Breast epithelium (tissue), 4 donors: ENCODE measurements at places on chromosomes 4 and X.

GRCh38 chr4:121711263-121712000, 14.7 kb upstream of the ANXA5 start:
- no peaks in the 10 kb centered on the region for H3K4me1 ChIP-seq
- DNase-seq = peak; percentile 69
- no peaks in the 10 kb centered on the region for H3K27me3 ChIP-seq
- H3K27ac ChIP-seq = peak overlapping the region; percentile 64
- peak overlapping the region; percentile 4 for H3K4me3 ChIP-seq

GRCh38 chrX:42837747-42838146, 59.8 kb upstream of the PPP1R2C start:
- no peaks in the 10 kb centered on the region for H3K36me3 ChIP-seq
- no peaks in the 10 kb centered on the region for H3K4me1 ChIP-seq
- H3K27me3 ChIP-seq = no peaks in the 10 kb centered on the region

- H3K4me1 ChIP-seq = no peaks in the 10 kb centered on the region
- H3K36me3 ChIP-seq = no peaks in the 10 kb centered on the region
- no peak overlapping the region for H3K4me3 ChIP-seq
- DNase-seq = no peak
- no peaks in the 10 kb centered on the region for H3K27me3 ChIP-seq
These were observed 220.1 kb downstream of the RAB28 start for GRCh38 chr4:13263967-13264525.

GRCh38 chr4:115234405-115235093, 121.1 kb upstream of the NDST4 start:
- no peak overlapping the region for H3K27ac ChIP-seq
- H3K36me3 ChIP-seq = no peaks in the 10 kb centered on the region
- no peaks in the 10 kb centered on the region for H3K4me1 ChIP-seq
- no peak overlapping the region for H3K4me3 ChIP-seq
- H3K27me3 ChIP-seq = no peaks in the 10 kb centered on the region
- no peak for DNase-seq

DNA sequence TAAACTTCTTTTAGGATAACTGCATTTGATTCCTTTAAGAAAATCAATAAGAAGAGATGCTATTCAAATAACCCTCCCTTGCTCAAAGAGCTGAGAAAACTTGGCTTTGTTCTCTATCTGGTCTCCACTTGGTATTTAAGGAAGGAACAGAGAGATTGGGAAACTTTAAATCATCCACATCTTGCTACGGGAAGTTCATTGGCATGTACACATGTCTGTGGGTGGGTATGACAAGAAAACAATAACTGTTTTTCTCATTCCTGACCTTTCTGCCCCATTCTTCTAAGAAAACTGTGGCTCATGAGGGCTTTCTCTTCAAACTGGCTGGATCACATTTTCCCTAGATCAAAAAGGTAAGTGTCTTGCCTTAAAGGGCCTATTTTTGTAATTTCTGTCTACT, 6.0 kb downstream of the SEL1L3 start:
- no peak overlapping the region for H3K4me3 ChIP-seq
- H3K27ac ChIP-seq = no peak overlapping the region
- DNase-seq = no peak

- H3K27ac ChIP-seq = no peak overlapping the region
- no peak overlapping the region for H3K4me3 ChIP-seq
- H3K4me1 ChIP-seq = no peaks in the 10 kb centered on the region
These were observed 68.2 kb upstream of the ACSL1 start for GRCh38 chr4:184893801-184894571.

GRCh38 chr4:100816436-100817045, 298.7 kb upstream of the EMCN start:
- DNase-seq = no peak
- H3K27ac ChIP-seq = no peak overlapping the region
- H3K4me3 ChIP-seq = no peak overlapping the region
- no peaks in the 10 kb centered on the region for H3K4me1 ChIP-seq
- H3K27me3 ChIP-seq = no peaks in the 10 kb centered on the region

DNA sequence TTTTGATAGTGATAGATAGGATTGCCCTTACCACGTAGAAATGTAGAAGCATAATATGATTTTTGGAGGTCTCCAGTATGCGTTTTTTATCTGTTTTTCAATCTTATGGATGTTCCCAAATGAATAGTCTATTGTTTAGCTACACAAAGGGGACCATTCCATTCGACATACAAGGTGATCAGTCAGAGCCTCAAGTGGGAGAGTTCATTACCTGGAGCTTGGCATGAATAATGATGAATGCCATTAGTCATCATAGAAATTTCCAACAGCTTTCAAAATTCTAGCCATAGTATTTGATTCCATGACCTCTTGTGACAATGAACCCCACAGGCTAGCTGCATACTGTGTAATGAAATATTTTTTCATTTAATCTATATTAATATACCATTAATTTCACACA, 123.6 kb downstream of the PDHA2 start:
- H3K4me3 ChIP-seq = no peak overlapping the region
- H3K27me3 ChIP-seq = no peaks in the 10 kb centered on the region
- H3K27ac ChIP-seq = no peak overlapping the region
- no peaks in the 10 kb centered on the region for H3K36me3 ChIP-seq
- no peak for DNase-seq

- DNase-seq = no peak
- peak overlapping the region; percentile 21 for H3K27ac ChIP-seq
- no peaks in the 10 kb centered on the region for H3K36me3 ChIP-seq
- no peaks in the 10 kb centered on the region for H3K4me1 ChIP-seq
- H3K4me3 ChIP-seq = no peak overlapping the region
These were observed 12.8 kb downstream of the AFF1 start for GRCh38 chr4:86947501-86948120.

GRCh38 chrX:14581081-14581480, 51.7 kb downstream of the GLRA2 start:
- H3K4me1 ChIP-seq = no peaks in the 10 kb centered on the region
- H3K36me3 ChIP-seq = no peaks in the 10 kb centered on the region
- H3K4me3 ChIP-seq = no peak overlapping the region
- no peak for DNase-seq
- no peaks in the 10 kb centered on the region for H3K27me3 ChIP-seq

- H3K36me3 ChIP-seq = no peaks in the 10 kb centered on the region
- H3K27me3 ChIP-seq = no peaks in the 10 kb centered on the region
- no peak overlapping the region for H3K4me3 ChIP-seq
- no peak for DNase-seq
- H3K4me1 ChIP-seq = peaks cover 8% of the 10 kb centered on the region
These were observed 84.9 kb downstream of the MAML3 start for GRCh38 chr4:140069066-140069465.

GRCh38 chr4:108959491-108959890, 196.6 kb upstream of the ETNPPL start:
- no peak overlapping the region for H3K4me3 ChIP-seq
- H3K36me3 ChIP-seq = no peaks in the 10 kb centered on the region
- no peaks in the 10 kb centered on the region for H3K4me1 ChIP-seq
- no peaks in the 10 kb centered on the region for H3K27me3 ChIP-seq

GRCh38 chr4:81565142-81565870, 93.6 kb upstream of the RASGEF1B start:
- H3K4me3 ChIP-seq = peak overlapping the region; percentile 22
- peak overlapping the region; percentile 52 for H3K27ac ChIP-seq
- no peaks in the 10 kb centered on the region for H3K4me1 ChIP-seq
- no peaks in the 10 kb centered on the region for H3K36me3 ChIP-seq
- no peak for DNase-seq
- H3K27me3 ChIP-seq = no peaks in the 10 kb centered on the region

GRCh38 chrX:71282514-71283402, 677 bp upstream of the NONO start:
- H3K4me1 ChIP-seq = no peaks in the 10 kb centered on the region
- DNase-seq = no peak
- H3K27ac ChIP-seq = peak overlapping the region; percentile 93
- peak overlapping the region; percentile 62 for H3K4me3 ChIP-seq
- H3K36me3 ChIP-seq = no peaks in the 10 kb centered on the region
- no peaks in the 10 kb centered on the region for H3K27me3 ChIP-seq

GRCh38 chr4:8317474-8317873, 47.9 kb downstream of the HTRA3 start:
- H3K36me3 ChIP-seq = no peaks in the 10 kb centered on the region
- H3K4me3 ChIP-seq = no peak overlapping the region
- peaks cover 5% of the 10 kb centered on the region for H3K4me1 ChIP-seq
- no peak overlapping the region for H3K27ac ChIP-seq
- no peak for DNase-seq

- DNase-seq = no peak
- no peaks in the 10 kb centered on the region for H3K27me3 ChIP-seq
- H3K4me1 ChIP-seq = no peaks in the 10 kb centered on the region
- H3K27ac ChIP-seq = no peak overlapping the region
These were observed 88.6 kb upstream of the IL1RAPL1 start for GRCh38 chrX:28498658-28499057.

- no peak overlapping the region for H3K27ac ChIP-seq
- H3K4me1 ChIP-seq = no peaks in the 10 kb centered on the region
- no peak overlapping the region for H3K4me3 ChIP-seq
- no peaks in the 10 kb centered on the region for H3K27me3 ChIP-seq
- H3K36me3 ChIP-seq = no peaks in the 10 kb centered on the region
These were observed 22.2 kb downstream of the TMPRSS11A start for GRCh38 chr4:67941074-67941473.

- no peaks in the 10 kb centered on the region for H3K4me1 ChIP-seq
- no peak overlapping the region for H3K4me3 ChIP-seq
- H3K27ac ChIP-seq = no peak overlapping the region
- no peaks in the 10 kb centered on the region for H3K36me3 ChIP-seq
- DNase-seq = no peak
These were observed 626.7 kb upstream of the FRG1 start for GRCh38 chr4:189313861-189314513.

DNA sequence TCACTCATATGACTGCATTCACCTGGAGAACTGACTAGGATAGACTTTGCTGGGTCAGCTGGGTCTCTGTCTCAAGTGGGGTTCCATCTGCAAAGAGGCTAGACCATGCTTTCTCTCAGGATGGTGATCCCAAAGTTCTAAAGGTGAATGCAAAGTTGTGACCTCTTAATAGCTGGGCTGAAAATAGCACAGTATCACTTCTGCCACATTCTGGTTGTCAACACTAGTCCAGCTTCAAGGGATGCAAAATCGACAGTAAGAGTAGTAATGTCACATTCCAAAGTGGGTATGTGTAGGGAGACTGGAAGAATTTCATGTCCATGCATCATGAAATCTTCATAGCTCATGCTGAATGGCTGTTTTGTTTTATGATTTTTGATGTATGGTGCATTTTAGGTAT, 414.6 kb downstream of the PCDH7 start:
- H3K27me3 ChIP-seq = no peaks in the 10 kb centered on the region
- no peak for DNase-seq
- no peak overlapping the region for H3K4me3 ChIP-seq
- H3K36me3 ChIP-seq = no peaks in the 10 kb centered on the region

DNA sequence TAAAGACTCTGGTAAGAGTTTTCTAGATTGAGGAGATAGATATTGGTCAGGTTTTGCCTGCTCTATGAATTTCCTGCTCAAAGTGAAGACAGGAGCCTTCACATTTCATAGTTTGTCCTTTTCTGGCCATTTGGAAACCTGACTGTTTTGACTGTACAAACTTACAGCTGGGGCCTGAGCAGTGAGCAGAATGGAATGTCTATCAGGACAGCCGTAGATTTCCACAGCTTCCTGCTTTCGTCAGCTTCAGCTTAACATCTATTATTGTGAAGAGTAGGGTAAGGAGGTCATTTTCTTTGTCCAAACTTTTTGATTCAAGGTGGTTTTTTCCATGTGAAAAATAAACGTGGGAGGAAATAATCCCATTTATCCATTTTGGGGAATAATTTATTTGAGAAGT, 124.3 kb upstream of the DIPK2B start:
- H3K4me3 ChIP-seq = no peak overlapping the region
- H3K27me3 ChIP-seq = no peaks in the 10 kb centered on the region
- no peak overlapping the region for H3K27ac ChIP-seq
- H3K36me3 ChIP-seq = no peaks in the 10 kb centered on the region
- H3K4me1 ChIP-seq = no peaks in the 10 kb centered on the region
- DNase-seq = no peak

- no peaks in the 10 kb centered on the region for H3K36me3 ChIP-seq
- no peaks in the 10 kb centered on the region for H3K27me3 ChIP-seq
- H3K4me1 ChIP-seq = peaks cover 9% of the 10 kb centered on the region
- H3K4me3 ChIP-seq = no peak overlapping the region
These were observed 1.6 kb upstream of the EXOC1 start for GRCh38 chr4:55851885-55852284.

DNA sequence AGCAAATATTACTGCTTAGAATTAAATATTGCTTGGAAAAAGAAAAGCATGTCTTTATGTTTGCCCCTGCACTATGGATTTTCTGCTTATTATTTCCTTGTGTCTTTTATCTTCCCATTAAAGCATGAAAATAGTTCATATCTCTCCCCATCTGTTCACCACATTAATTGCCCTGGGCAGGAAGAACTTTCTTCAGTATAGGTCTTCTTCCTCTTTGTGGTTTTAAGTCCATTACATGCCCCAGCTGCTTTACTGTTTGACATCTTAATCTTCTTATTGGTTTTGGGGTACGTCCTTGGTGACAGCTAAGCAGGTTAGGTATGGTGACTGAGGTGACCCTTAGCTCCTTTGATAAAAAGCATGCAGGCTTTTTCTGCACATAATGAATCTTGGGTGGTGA, 157.3 kb downstream of the AASDH start:
- H3K4me3 ChIP-seq = no peak overlapping the region
- H3K27ac ChIP-seq = no peak overlapping the region
- no peaks in the 10 kb centered on the region for H3K27me3 ChIP-seq
- H3K4me1 ChIP-seq = no peaks in the 10 kb centered on the region

DNA sequence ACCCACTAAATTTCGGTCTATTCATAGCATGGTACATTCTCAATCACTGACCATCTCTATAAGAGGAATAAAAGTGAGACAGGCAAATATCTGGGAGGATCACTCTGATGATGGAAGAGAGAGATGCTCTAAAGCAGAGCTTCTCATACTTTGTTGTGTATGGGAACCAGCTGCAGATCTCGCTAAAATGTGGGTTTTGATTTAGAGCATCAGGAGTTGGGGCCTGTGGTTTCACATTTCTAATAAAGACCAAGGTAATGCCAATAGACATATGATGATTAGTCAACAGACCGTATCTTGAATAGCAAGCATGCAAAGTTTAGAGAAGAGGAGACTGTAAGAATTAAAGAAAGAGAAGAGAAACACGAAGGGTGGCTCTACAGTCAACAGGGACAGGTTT, 107.4 kb upstream of the FTHL17 start:
- H3K4me3 ChIP-seq = no peak overlapping the region
- no peaks in the 10 kb centered on the region for H3K36me3 ChIP-seq
- H3K27me3 ChIP-seq = no peaks in the 10 kb centered on the region
- H3K27ac ChIP-seq = no peak overlapping the region

DNA sequence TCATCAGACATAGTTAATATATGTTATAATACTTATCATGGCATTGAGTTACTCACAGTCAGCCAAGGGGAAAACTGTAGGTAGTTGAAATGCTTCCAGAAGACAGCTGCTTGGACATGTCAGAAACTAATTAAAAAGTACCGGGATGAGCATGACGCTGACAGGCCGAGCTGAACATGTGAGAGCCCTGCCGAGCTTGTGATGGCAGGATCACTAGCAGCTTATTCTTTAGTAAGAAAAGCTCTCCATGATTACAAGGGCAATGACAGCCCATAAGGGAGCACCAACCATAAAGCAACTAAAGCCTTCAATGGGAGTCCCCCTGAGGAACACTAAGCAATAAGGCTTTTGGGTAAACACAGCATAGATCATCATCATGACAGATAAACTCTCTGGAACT, 435.6 kb downstream of the TLL1 start:
- H3K36me3 ChIP-seq = no peaks in the 10 kb centered on the region
- no peak for DNase-seq
- no peak overlapping the region for H3K27ac ChIP-seq
- no peaks in the 10 kb centered on the region for H3K4me1 ChIP-seq
- H3K4me3 ChIP-seq = no peak overlapping the region
